Fibroblast of villous mesenchyme (primary cell): ENCODE measurements at places on chromosomes 6 and 20. TPM values are rescaled to one million over a fixed set of nuclear protein-coding genes. Genes with fewer than 3 reads are reported as not detected.

- no peak for DNase-seq
Observed at GRCh38 chr6:98920904-98921431, 26.8 kb downstream of the FBXL4 start.

GRCh38 chr6:49082611-49083010 lies 380.4 kb downstream of the MMUT start:
- no peak for DNase-seq

DNA sequence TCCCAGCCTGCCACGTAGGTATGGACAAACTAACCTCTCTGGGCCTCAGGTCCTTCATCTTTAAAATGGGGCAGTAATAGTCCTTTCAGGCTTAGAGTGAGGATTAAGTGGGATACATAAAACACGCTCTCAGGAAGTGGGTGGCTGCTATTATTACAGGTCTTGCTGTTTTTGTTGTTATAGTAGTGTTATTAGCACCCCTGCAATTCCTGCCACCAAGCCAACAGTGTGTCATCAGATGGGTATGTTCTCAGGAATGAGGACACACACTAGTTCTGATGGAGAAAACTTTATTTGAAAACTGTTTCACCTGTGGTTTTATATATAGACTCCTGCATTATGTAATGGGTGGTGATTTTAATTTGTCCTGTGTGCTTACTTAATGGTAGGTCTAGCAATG lies 131.7 kb downstream of the LRRC1 start:
- peak; percentile 5 for DNase-seq

DNA sequence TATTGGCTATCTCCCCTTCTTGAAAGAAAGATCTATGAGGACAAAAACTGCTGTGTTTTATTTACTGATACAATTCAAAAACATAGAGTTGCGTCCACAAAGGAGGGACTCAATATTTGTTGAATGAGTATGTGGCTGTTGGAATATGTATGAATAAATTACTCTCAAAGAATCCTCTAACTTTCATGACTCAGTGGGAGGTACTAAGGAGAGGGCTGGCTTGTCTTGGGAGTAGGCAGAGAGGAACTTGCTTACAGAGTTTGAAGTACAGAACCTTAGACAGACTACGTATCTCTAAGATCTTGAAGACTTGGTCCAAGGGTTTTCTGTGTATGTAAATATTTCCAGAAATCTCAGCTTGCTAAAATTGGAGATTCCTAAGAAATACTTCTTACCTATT lies 504.0 kb upstream of the PTCHD4 start:
- peak; percentile 6 for DNase-seq

Gene LIME1
- 3.5 TPM in 2 replicates for total RNA-seq

DNA sequence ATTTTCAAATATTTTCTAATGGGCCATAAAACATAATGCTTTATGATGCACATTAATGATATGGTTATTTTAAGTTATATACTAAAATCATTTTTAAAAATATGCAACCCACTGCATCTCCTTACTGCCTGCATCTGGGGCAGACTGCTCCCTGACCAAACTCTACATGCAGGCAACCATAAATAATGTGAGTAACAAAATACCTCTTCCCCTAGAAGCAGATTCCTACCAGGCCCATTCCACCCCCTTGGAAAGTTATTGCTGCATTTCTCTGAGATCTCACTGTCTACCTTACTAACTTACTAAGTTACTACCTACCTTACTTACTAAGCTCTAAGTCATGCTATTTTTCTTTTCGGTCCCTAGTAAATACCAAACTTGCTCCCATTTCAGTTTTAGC lies 71.8 kb downstream of the ATG5 start:
- no peak for DNase-seq

DNA sequence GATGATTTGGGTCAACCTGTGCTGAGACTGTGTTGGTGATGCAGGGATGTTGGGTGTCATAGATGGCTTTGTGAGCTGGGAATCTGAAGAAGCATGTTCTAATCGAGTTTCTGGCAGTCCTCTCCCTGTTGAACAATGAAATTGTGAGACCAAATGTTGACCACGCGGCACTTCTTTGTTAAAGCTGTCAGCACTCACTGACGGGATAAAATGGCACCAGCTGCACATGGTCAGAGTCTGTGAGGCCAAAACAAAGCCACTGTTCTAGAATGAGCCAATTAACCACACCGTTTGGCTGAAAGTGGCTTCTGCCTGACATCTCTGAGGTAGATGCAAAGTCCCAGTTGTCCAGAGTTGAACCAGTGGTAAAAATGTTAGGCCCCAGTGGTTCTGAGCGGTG lies 562.2 kb downstream of the KIF16B start:
- no peak for DNase-seq

Gene MAP1LC3A
- total RNA-seq, result 13.4 and 17.1 TPM in 2 replicates

Gene SLC35D3
- total RNA-seq, result not detected in 2 replicates

Gene KAT14
- total RNA-seq, result 13.9 and 16.0 TPM in 2 replicates

- DNase-seq, result peak; percentile 74
Observed at GRCh38 chr6:16674801-16675392, 86.4 kb downstream of the ATXN1 start.

Gene SLC17A9
- 23.7 and 24.8 TPM in 2 replicates for total RNA-seq

Gene ANKEF1
- 0.97 and 1.3 TPM in 2 replicates for total RNA-seq

GRCh38 chr6:95581073-95581472 lies 3.7 kb downstream of the MANEA start:
- no peak for DNase-seq

DNA sequence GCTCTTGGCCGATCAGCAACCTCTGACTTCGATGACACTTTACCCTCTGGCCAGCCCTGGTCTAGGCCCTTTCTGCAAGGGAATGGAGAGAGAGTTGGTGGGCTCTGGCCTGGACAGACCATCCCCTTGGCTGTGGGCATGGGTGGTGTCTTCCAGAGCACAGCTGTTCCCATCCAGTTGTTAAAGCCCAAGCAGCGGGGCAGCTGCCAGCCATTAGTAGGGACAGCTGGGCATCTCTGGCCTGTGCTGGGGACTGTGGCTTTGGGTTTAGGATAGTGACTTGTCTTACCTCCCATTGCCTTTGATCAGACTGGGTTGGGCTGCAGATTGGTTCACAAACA lies 2.8 kb downstream of the CDC25B start:
- no peak for DNase-seq

Gene SAMD3
- total RNA-seq, result 3.0 and 5.5 TPM in 2 replicates

DNA sequence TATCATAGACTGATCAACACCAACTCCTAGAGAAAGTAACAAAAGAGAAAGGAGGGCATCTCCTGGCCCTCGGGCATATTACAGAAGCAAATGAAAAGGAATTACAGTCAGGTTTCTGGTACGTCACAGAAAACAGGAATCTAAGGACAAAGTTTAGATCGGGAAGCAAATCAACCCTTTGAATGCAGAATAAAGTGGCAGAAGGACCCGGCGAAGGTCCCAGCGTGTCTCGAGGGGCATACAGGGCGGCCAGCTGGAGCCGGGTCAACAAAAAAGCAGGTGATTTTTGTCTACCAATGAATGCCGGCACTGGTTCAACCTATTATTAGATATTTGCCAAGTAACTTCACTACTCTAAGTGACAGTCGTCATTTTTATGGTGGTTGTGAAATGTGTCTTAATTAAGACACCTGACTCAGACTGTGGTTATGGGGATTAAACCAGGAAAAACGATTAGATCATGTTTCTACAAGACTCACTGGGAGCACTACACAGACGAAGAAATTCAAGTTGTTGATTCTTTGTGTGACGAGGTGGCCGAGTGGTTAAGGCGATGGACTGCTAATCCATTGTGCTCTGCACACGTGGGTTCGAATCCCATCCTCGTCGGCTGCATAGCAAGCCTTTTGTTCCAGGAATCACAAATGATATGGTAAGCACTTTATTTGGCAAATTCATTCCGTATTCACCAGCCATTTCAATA lies 12.4 kb upstream of the ZSCAN9 start:
- peak; percentile 81 for DNase-seq

Gene RRAGD
- total RNA-seq, result under 0.01 and 0.64 TPM in 2 replicates

Gene CST4
- 0.32 TPM in 1 of 2 replicates, not detected in the other for total RNA-seq

DNA sequence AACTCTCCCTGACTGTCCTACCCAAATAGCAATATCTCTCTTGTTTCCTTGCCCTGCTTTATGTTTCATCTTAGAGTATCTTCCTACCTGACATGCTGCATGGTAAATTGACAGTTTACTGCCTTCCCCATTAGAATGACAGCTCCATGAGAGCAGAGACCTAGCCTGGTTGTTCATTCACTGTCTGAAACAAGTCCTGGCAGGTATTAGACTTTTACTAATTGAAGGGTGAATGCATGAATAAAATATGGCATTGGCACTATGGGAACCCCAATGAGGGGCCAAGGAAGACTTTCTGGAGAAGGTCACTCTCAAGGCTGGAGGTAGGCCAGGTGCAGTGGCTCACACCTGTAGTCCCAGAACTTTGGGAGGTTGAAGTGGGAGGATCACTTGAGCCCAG lies 3.8 kb upstream of the CITED2 start:
- DNase-seq, result no peak

GRCh38 chr6:14975471-14975817 lies 270.4 kb upstream of the JARID2 start:
- peak; percentile 18 for DNase-seq

DNA sequence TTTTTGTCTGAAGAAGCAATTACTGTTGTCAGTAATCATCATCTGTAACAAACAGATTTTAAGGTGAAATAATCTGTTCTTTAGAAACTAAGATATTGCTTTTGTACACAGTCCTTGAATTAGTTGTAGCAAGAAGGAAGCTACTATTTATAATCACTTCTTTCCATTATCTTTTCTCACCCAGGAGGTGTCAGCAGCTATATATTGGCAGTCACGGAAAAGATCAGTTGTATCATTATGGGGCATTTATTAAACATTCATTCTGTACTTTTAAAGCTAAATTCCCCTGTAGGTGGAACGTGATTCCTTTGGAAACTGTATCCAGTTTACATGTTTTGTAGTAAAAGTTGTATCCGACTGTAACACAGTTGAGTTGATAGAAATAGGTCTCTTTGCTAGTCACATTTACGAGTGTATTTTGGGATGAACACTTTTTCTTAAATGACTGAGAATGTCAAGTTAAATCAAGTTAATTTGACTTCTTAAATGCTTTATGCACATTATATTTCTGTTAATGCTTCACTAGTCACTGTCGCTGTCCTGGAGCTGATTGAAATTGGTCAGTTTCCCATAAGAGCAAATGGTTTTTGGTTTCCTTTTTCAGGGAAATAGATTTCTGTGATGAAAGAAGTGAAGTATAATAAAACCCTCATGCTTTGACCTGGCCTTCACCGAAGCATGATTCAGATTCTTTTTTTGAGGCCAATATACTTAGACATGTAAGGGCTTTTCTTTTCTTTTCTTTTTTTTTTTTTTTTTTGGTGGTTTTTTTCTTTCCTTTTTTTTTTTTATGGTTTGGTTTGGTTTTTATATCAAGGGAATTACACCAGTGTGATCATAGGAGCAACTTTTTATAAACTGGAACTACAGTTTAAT lies 5.1 kb downstream of the QKI start:
- DNase-seq, result peak; percentile 62

Gene C4B
- 6.8 and 9.9 TPM in 2 replicates for total RNA-seq

- no peak for DNase-seq
Observed at GRCh38 chr20:46220455-46221207, 87.7 kb downstream of the CDH22 start.

Gene TFAP2D
- not detected in 2 replicates for total RNA-seq

Gene TBXT
- not detected in 2 replicates for total RNA-seq

GRCh38 chr6:70547313-70547712 lies 19.4 kb upstream of the SDHAF4 start:
- peak; percentile 16 for DNase-seq

DNA sequence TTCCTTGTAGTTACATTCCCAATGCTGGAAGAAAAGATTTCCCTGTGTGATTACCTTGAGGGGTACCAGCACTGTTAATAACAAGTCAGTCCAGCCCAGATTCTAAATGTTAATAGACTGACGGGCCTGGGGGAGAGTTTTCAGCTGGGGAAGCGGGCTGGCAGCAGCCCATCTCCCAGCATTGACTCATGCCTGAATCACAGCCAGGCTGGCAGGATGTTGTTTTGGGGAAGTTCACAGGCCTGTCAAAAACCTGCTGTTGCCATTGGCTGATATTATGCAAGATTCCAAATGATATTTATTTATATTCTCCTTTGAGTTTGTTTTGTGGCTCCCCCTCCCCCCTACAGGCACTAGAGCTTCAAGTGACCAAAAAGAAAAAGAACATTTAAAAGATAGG lies 213.9 kb upstream of the CNR1 start:
- DNase-seq, result peak; percentile 43

DNA sequence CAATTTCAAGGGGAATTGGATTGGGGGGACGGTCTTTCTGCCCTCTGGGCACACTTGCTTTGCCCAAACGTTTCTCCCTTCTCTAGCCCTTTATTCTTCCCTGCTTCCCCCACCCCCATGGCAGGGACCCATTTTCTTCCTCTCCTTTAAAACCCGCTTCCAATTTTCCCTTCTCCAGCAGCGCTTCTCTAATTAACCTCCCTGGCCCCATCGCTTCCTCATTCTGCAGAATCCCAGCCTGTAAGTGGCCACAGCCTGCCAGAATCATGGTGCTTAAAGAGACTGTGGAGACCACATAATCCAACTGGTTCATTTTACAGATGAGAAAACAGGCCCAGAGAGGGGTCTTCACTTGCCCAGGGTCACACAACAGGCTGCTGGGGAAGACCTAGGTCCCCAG lies 61.4 kb downstream of the CPNE5 start:
- DNase-seq, result no peak

Gene SRMS
- total RNA-seq, result not detected in 2 replicates

GRCh38 chr20:61387954-61388348 lies 135.9 kb downstream of the CDH4 start:
- no peak for DNase-seq

DNA sequence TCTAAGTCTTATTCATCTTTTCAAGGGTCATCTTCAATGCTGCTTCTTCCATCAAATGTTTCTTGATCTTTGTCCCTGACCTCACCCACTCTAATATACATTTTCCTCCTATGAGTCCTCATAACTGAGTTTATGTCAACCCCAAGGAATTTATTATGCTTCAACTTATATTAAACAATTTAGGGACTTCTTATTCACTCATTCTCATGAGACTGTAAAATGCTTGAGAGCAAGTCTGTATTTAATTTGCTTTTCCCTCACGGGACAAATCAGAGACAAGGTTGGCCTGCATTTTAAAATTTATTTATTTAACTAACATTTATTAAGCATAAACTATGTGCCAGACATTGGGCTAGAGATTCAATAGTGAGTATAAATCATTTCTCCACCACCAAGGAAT lies 312.0 kb upstream of the NT5E start:
- DNase-seq, result no peak

Gene HUS1B
- total RNA-seq, result 0.86 and 1.9 TPM in 2 replicates

- no peak for DNase-seq
Observed at GRCh38 chr20:22673467-22673866, 89.1 kb upstream of the FOXA2 start.
